Activated T-cell treated with anti-CD3 and anti-CD28 coated beads, Interleukin-2, amount 50 U/mL, for 48 hours (primary cell): ENCODE measurements at places on chromosomes 1 and 21.

GRCh38 chr1:115060501-115060900 lies 28.8 kb downstream of the TSPAN2 start:
- no peak for DNase-seq

DNA sequence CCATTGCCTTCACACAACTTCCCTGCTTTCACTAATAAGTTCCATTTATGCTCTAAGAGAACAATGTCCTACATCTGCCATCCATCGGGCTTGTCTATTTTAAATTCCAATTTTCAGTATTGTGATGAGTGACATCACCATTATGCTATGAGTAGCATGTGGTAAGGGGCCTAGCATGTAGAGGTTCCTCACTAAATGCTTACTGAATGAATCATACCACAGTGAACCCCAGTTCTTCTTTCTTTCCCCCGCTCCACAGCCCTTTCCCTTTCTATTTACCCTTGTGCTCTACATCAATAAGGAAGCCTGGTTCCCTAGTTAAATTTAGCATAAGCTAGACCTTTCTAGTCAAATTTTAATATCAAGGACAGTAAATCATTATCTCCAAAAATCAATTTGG lies 195.0 kb upstream of the RGS18 start:
- no peak for DNase-seq

DNA sequence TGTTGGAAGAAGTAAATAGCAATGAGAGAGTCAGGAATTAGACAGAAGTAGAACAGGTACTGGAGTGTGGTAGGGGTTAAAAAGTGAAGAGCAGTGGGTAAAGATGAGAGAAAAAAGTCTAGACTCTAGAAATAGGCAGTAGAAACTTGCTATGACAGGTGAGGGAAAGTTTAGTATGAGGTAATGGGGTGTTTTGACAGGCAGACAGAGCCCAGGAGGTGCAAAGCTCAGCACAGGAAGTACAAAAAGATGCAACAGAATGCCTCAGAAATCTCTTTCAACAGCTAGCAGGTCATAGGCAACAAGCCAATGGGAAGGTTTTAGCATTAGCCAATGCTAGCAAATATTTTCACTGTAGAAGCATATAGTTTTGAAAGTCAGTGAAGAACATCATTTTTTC lies 319.1 kb upstream of the SGIP1 start:
- DNase-seq = no peak

- no peak for DNase-seq
Measured at GRCh38 chr21:24323536-24323935, 1283.7 kb downstream of the MRPL39 start.

DNA sequence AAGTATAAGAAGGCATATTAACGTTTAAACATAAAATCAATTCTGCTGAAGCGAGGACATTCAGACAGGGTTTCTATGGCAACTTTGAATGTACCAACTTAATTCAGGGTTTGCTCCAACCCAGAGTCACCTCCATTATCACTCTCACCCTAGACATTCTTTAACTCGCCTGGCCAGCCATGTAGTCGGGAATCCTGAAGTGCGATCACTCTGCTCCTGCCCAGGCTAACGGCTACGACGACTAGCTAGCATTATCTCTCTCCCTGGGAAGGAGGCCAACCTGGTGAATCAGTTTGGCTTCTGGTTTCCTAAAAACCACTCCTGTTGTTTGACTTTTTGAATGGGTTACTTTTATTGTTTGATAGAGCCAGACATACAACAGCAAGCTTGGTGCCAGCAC lies 38.9 kb upstream of the ZBTB18 start:
- DNase-seq = no peak

DNA sequence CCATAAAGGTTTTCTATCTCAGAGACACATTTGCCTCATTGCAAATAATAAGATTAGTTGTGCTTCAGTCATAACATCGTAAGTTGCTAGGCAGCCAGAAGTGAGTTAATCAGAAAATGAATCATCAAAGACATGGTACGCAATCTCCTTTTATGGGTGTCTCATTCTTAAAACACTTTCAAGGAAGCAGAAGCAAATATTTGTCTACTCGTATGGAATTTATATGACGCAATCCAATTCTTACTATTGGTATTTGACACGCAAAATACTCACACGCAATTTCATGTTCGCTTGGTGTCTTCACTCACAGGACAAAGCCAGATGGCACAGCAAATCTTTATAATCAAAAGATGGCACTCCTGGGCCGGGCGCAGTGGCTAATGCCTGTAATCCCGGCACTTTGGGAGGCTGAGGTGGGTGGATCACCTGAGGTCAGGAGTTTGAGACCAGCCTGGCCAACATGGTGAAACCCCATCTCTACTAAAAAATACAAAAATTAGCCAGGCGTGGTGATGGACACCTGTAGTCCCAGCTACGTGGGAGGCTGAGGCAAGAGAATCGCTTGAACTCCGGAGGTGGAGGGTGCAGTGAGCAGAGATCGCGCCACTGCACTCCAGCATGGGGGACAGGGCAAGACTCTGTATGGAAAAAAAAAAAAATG lies 56.4 kb downstream of the HLCS start:
- DNase-seq = peak; percentile 44

DNA sequence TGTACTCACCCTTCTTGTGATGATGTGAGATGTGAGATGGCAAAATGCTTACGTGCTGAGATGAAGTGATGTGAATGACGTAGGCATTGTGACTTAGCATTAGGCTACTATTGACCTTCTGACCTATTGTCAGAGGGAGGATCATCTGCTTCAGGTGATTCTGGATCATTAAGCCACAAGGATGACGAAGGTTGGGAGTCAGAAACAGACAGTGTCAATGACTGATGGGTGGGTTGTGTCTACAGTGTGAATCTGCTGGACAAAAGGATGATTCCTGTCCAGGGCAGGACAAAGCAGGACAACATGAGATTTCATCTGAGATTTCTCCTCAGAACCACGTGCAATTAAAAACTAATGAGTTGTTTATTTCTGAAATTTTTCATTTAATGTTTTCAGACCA lies 129.0 kb downstream of the GABPA start:
- no peak for DNase-seq

- no peak for DNase-seq
Measured at GRCh38 chr1:202365092-202365815, 16.8 kb downstream of the PPP1R12B start.

DNA sequence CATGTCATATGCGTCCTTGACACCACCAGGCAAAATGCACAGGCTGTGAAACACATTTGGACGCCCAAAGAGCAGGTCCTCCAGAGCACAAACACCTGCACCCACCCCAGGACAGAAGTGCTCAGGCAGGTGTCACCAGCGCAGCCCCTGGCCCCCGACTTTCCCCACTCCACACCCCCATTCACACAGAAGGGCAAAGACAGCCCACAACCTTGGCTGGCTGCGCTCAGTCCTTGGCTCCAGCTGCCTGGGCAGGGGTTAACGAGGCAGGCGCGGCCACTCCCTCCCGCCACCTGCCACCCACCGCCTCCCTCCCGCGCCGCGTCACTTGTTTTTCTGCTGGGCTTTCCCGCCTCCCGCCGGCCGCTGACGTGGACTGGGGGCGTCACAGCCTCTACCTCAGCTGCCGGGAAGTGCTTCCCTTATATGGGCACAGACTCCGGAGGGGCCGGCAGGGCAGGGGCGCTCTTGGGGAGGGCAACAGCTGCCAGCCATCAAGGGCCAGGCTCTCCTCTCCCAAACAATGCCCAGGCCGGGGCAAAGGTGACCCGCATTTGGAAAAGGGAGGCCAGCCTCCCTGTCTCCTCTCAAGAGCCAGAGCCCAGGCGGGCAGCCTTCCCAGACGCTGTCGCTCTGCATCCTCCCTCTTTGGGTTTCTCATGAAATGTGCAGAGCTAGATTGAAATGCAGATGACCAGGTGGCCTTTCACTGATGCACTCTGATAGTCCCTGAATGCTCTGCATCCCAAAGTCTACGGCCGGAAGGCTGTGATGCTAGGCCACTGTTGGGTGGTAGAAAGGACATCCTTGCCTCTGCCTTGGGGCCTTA lies 14.8 kb upstream of the BTG2 start:
- DNase-seq = peak; percentile 98

GRCh38 chr1:70142075-70142474 lies 63.3 kb downstream of the LRRC40 start:
- no peak for DNase-seq

DNA sequence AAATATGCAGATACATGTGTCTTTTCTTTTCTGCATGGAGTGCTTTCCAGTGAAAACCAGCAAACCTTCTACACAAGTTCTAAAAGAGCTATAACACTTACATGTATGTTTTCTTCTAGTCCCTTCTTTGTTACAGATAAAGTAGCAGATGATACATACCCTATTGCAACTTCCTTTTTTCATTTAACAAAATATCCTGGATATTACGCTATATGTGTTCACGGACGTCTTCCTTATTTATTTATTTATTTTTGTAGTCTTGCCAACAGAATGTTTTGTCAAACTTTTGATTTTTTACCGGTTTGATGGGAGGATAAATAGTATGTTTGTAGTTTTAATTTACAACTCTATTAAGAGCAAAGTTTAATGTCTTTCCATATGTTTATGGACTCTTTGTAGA lies 5.2 kb upstream of the GALNT2 start:
- no peak for DNase-seq

DNA sequence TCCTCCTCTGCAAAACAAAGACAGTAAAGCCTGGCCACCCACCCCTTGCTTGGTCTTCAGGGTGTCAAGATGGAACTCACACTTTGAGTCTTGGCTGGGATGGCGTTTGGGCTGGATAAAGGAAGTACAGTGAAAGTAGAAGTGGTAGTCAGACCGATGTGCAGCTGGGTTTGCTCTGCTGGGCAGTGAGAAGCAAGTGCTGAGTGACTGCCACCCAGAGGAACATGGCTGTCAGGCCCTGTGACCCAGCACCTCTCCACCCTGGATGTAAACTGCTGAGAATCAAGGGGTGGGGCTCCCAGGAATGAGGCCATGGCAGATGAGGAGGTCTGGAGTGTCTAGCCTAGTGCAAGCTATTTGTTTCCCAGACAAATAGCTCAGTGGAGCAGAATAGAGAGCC lies 51.2 kb downstream of the POFUT2 start:
- no peak for DNase-seq

DNA sequence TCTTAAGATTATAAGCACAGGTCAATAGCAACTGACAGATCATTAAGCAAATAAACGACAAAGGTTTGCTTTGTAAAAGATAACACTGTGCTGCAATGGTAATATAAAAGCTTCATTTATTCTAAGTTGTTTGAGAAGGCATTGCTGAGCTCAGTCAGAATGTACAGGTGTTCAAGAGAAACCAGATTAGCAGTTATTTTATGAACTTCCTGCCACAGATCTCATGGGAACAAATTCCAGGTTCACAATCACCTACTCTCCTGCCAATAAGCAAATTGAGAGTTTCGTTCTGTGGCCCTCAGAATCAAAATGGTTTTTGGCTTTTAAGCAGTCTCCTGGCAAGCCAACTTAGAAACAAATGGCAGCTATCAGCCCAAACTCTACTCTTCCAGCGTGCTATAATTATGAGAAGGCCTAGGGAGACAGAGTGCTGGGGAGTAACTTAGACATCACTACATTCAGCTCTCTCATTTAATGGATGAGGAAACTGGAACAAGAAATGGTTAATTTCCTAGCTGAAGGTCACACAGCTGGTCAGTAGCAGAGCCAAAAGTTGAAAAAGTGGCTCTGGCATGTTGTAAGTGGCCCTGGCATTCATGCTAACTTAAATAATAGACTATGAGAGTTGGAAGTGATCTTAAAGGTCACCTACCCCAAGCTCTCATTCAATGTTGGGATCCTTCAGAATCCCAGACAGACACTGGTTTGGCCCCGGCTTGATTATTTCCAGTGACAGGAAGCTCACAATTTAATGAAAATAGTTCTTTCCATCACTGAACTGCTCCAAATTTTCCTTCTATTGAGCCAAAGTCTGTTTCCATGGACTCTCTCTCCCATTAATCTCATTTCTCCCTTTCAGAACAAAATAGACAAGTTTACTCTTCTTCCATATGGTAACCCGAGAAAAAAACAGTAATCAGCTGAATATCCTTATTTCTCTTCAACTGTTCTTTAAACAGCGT lies 82.6 kb upstream of the EDEM3 start:
- no peak for DNase-seq

- no peak for DNase-seq
Measured at GRCh38 chr1:218565377-218565776, 220.2 kb downstream of the TGFB2 start.

GRCh38 chr1:159005676-159006075 lies 4.0 kb upstream of the IFI16 start:
- DNase-seq = no peak

DNA sequence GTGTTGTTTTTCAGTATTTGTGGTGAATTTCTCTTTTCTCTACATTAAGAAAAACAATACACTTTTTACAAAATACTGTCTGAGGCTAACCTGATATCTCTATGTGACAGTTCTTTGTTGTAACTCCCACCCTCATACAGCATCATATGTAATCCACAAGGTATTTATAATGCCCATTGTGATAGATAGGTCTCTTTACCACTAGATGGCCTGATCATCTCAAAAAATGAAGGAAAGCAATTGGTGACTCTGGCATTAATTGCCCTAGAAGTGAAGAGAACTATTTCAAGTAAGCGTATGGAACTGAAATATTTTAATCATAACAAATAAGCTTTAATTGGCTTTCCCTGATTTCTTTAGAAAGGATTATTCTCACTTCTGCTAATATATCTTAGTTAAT lies 36.2 kb upstream of the HFM1 start:
- DNase-seq = no peak
